ENCODE measurements at places on chromosomes 6 and 20.

DNA sequence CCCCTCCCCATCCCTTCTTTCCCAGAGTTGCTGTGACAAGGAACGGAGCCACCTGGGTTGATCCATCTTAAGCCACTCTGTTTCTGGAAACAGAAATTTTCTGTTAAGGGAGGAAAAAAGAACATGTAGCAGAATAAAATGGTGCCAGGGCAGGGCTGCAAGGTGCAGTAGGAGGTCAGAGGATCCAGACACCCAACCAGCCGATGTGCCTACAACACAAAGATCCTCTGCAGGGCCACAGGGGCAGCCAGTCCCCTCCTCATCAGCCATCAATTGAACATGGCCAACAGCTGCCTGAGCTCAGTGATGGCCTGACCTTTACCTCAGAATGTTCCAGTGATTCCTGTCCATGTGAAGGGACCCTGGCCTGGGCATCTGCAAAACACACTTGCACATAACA, 11.9 kb downstream of the MDFI start:
- no peak for DNase-seq

DNA sequence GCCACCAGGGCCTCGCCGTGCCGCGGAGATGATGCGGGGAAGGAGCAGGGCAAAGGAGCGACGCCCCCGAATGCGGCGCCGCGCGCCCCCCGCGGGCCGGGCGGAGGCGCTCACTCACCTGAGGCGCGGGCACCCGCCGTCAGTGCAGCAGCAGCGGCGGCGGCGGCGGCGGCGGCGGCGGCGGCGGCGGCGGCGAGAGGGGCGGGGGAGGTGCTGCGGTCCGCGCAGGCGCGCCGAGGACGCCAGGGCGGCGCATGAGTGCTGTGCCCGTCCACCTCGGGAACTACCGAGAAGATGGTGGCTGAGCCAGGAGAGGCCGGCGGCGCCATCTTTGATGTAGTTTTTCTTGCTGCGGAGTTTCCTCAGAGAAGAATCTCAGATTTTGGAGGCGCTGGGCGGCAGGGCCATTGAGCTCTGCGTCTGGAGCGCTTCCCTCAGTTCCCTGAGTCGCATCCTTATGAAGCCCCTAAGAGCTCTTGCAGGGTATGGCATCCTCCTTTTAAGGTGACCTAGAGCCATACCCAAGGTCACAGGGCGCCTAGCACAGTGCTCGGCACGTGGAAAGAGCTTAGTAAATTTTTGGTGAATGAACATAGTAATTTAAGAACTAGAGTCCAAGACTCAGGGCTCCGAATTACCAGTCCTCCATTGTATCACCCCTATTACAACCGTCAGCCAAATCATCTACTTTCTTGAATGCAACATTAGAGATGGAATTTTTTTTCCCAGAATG, at the start of gene NDRG3:
Gene NDRG3, minus strand, starts transcription at position 164 of the 733 bp plus-strand sequence. CDS start 24,355 bp downstream, outside the sequence.
- peak; percentile 91 for DNase-seq

DNA sequence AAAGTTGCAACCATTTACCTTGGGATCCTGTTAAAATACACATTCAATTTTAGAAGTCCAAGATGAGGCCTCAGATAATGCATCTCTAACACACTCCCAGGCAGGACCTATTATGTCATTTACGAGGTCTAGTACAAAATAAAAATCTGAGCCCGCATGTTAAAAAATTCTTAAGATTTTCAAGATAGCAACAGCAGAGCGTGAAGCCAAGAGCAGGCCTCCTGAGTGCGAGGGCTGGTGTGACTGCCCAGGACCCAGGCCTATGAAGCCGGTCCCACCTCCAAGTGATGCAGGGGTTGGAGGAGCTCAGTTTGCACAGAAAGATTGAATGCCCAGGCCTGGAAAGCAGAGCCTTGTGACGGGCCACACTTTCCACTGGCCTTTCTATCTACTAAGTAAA, 211.1 kb upstream of the KCNQ5 start:
- DNase-seq: no peak

- DNase-seq: no peak
These were observed 425.3 kb upstream of the BTBD3 start for GRCh38 chr20:11492386-11492785.

- DNase-seq: no peak
These were observed 25.0 kb downstream of the TFAP2A start for GRCh38 chr6:10389739-10390494.

- DNase-seq: no peak
These were observed 90.6 kb upstream of the B3GAT2 start for GRCh38 chr6:71047417-71047816.

GRCh38 chr20:63589261-63590217, 15.5 kb upstream of the HELZ2 start:
- no peak for DNase-seq

- no peak for DNase-seq
These were observed 48.8 kb downstream of the MAPK14 start for GRCh38 chr6:36076178-36077063.

DNA sequence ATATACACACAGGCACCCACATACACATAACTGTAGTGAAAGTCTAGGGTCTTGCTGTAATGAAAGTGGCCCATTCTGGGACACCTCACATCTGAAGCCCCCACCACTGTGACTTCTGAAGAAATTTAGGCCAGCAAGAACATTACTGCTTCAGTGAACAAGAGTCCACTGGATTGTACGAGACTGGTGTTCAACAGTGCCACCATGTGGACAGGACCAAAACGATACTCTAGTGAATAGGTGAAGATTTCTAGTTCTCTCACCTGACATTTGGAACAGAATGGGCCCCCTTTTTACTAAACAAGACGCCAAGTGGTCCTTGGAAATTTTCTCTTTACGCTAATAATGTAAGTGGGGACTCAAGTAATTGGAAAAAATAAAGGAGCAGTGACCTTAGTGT, 156.9 kb downstream of the MAFB start:
- peak; percentile 6 for DNase-seq

- DNase-seq: peak; percentile 35
These were observed 128.8 kb downstream of the SOBP start for GRCh38 chr6:107618672-107619071.

- DNase-seq: peak; percentile 25
These were observed at the start of gene CNR1 for GRCh38 chr6:88165844-88166492. TSS of gene CNR1 (minus strand) at chr6:88166347. CDS start at chr6:88145274, 21,073 bp downstream.

DNA sequence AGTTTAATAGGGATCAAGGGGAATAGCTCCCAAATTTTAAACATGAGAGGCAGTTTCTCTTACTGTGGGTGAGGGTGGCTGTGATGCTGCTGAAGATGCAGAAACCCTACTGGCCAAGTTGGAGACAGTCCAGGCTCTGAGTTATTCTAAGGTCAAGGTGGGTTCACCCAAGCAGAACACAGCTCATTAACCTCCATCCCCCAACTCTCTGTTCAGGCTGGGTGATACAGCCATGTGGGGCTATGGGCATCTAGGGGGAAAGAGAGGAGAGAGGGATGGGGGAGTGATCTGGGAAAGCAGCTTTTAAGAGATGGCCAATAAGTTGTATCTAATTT, 18.9 kb upstream of the TRAM2 start:
- no peak for DNase-seq

GRCh38 chr6:118784641-118785164, 109.2 kb upstream of the ASF1A start:
- no peak for DNase-seq

GRCh38 chr20:37363221-37364012, 17.5 kb downstream of the SRC start:
- no peak for DNase-seq

DNA sequence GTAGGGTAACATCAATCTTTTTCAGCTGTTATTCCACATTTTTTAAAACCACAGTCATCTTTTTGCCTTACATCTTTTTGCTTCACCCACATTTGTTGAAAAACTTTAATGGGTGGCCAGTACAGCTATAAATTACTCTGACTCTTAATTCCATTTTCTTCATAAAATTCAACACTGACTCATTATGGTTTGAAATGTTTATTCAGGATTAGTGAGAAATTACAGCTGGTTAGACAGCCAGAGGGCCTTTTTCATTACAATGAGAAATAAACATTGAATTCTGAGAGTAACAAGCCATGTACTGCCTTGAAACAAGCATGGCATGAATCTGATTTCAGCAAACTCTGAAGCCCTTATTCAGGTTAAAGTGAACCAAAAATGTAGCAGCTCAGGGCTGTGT, 19.5 kb downstream of the NDUFAF4 start:
- DNase-seq: no peak

- DNase-seq: no peak
These were observed 85.3 kb upstream of the BHLHE23 start for GRCh38 chr20:63091901-63092659.

- DNase-seq: no peak
These were observed 2.4 kb downstream of the NOP56 start for GRCh38 chr20:2654831-2655230.

GRCh38 chr6:11317885-11318771, 85.7 kb upstream of the NEDD9 start:
- DNase-seq: peak; percentile 61

- no peak for DNase-seq
These were observed 971.1 kb upstream of the MAN1A1 start for GRCh38 chr6:120320481-120321162.

GRCh38 chr20:20736303-20736702, 23.9 kb upstream of the RALGAPA2 start:
- DNase-seq: no peak

DNA sequence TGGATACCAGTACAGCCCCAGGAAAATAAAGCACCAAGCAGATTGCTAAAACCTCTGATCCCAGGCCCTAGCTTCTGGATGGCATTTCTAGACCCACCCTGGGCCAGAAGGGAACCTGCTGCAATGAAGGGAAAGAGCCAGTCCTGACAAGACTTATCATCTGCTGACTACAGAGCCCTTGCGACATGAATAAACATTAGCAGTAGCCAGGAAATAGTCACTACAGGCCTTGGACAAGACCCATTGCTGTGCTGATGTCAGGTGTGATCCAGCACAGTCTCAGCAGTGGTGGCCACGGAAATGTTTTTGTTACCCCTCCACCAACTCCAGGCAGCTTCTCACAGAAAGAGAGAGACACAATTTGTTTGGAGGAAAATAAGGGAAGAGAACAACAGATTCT, 399.3 kb downstream of the HAO1 start:
- no peak for DNase-seq

GRCh38 chr6:67680297-67680932, 954.7 kb upstream of the ADGRB3 start:
- no peak for DNase-seq

GRCh38 chr6:145863366-145863765, 48.8 kb upstream of the FBXO30 start:
- DNase-seq: no peak

- DNase-seq: no peak
These were observed 42.1 kb downstream of the LYRM2 start for GRCh38 chr6:89596484-89596883.

- DNase-seq: no peak
These were observed 38.0 kb upstream of the EEF1A1 start for GRCh38 chr6:73558624-73559398.

GRCh38 chr20:15482525-15482924, 1090.7 kb downstream of the KIF16B start:
- DNase-seq: no peak

DNA sequence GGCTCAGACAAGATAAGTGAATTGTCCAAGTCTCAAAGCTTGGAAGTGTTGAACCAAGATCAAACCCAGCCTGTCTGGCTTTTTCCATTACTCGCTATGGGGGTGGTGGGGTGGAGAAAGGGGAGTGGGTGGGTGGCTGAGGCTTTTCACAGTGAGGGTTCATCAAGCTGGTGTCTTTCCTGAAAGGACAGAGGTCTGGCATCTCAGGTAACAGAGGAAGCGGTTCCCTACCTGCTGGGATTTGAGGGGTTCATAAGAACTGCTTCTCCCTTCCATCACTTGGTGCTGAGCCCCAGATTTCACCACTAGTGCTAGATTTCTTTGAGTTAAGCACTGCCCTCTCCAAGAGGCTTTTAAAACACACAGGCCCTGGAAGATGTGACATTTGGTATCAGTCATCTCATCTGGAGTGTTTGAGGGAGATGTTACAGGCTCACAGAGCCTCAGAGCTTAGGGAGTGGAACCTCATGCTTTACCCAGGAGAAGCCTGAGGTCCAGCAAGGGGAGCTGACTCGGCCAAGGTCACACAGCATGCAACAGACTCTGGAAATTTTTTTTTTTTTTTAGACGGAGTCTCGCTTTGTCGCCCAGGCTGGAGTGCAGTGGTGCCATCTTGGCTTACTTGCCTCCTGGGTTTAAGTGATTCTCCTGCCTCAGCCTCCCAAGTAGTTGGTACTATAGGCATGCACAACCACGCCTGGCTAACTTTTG, 6.0 kb upstream of the VEGFA start:
- no peak for DNase-seq

GRCh38 chr6:33958526-33959328, 154.9 kb upstream of the MLN start:
- DNase-seq: peak; percentile 26

DNA sequence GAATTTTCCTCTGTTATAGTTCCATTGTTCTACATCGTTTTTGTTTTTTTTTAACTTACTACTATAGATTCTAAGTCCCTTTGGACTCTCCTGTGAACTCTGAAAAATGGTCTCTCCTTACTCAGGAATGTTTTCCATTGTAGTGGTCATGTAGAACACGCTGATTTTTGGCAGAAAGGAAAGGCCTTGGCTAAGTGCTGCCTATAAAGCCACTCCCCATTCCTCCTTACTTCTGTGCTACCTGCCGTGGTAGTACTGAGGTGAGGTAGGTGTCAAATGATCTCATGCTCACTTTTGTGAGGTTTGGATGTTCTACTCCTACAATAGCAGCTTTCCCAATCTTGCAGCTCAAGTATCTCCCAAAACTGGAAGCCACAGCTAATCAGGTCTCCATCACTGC, 270.7 kb downstream of the SLC35F1 start:
- DNase-seq: no peak
